ENCODE measurements at places on chromosomes 4 and X.

DNA sequence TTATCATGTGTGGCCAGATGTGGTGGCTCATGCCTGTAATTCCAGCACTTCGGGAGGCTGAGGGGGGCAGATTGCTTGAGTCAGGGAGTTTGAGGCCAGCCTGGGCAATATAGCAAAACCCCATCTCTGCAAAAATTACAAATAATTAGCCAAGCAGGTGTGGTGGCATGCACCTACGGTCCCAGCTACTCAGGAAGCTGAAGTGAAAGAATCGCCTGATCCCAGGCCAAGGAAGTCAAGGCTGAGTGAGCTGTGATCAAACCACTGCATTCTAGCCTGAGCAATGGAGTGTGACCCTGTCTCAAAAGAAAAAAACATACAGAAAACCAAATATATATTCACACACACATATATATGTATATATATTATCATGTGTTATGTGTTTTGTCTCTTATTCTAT, 15.0 kb downstream of the APELA start:
- DNase-seq = no peak

DNA sequence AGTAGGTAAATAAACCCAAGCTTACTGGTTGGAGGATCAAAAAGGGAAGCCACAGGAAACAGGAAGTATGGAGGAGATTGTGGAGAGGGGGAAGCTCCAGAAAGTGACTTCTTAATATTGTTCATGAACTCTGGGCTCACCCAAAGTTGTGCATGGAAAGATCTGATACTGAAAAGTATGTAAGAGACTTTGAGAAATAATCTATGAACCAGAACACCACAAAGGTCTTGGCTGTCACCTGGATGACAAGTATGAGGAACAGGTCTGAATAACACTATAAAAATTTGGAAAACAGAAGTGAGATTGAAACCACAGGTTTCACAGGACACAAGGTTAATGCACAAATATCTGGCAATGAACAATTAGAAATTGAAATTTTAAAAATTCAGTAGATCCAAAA, 567.4 kb downstream of the INPP4B start:
- no peak for DNase-seq

- no peak for DNase-seq
Measured at GRCh38 chr4:148842843-148843242, 400.6 kb upstream of the NR3C2 start.

- DNase-seq = no peak
Measured at GRCh38 chr4:2795893-2796848, 3.3 kb downstream of the SH3BP2 start.

- no peak for DNase-seq
Measured at GRCh38 chr4:107603430-107603829, 116.6 kb downstream of the PAPSS1 start.
